ENCODE measurements at places on chromosomes 4 and X.
A peak's percentile ranks its signal among the peaks of the same experiment; 100 is the strongest.

- DNase-seq, result no peak
These were observed 1.4 kb upstream of the CORIN start for GRCh38 chr4:47839259-47839658.

DNA sequence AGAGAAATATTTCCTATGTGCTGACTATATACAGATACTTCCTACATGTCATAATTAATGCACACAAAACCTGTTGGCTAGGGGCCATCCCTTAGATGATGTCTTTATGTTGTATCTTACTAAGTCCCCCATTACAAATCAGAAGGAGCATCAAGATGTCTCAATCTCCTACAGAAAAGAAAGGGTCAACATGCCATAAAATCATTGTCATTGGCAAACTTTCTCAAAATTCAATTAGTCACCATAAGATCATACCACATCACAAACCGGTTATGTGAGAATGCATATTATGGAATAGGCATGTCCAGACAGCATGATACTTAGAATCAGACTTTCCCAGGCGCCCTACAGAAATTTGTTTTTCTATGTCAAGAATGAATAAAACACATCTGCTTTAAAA is 175.2 kb upstream of the TET2 start:
- DNase-seq, result no peak

DNA sequence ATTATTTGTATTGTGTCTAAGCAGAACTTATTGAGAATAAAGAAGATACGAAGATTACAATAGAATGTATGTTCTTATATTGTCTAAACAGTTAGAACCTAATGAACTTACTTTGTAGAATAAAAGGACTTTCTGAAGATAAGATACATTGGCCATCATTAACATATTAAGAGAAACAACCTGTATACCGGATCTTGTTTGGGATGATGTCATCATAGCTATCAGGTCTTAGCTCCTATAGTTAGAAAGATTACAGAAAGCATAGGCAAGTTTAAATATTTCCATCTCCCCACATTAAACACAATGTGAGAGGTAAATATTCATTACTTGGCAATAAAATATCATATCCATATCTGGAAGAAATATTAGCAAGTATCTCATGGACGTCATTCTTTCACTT is 282.3 kb downstream of the PACRGL start:
- no peak for DNase-seq

DNA sequence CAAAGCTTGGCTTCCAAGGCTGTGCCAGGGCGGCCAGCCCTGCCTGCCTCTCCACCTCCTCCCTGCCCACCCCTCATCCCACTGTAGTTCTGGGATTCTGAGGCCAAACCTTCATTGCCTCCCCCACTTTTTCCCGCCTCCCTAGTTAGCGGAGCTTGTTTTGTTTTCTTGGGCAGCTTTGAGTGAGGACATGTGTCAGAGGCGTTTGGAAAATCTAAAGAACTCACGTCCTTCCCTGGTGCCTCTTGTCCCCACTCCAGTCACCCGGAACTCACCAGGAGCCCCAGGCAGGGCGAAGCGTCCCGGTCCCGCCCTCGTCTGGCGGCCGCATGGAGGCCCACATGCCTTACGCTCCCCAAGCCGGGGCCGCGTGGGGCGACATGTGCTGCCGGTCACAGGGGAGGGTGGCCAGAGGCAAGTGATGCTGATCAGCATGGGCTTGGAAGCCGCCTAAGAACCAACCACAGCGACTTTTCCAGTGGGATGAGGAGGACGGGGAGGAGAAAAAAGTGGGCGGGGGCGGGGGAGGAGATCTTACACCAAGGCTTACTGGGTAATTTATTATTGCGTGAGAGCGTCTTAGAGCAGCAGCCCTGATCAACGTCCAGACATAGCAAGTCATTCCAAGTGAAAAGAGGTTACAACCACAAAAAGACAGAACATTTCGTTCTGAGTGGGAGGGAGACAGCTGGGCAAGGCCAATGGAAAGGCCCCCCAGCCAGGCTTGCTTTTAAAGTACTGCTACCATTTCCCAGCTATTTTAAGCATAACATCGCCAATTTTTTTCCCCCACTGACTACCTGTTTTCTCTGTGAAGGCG is 48.5 kb downstream of the PRPS1 start:
- peak; percentile 72 for DNase-seq

- no peak for DNase-seq
These were observed 6.2 kb downstream of the AADAT start for GRCh38 chr4:170083541-170083940.

DNA sequence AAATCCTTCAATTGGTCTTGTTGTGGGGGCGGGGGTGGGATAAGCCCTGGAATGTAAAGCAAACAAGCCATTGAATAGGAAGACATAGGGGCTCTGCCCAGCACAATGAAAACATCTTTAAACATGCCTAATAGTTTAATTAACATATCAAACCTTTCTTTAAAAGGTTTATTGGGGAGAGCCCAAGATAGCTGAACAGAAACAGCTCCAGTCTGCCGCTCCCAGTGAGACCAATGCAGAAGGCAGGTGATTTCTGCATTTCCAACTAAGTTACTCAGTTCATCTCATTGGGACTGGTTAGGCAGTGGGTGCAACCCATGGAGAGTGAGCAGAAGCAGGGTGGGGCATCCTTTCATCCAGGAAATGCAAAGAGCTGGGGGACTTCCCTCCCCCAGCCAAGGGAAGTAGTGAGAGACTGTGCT is 327.2 kb upstream of the CNKSR2 start:
- DNase-seq, result no peak

- DNase-seq, result no peak
These were observed 295.1 kb downstream of the GBA3 start for GRCh38 chr4:22987870-22988269.

GRCh38 chrX:31236231-31236630 is 164.4 kb upstream of the FTHL17 start:
- DNase-seq, result no peak

DNA sequence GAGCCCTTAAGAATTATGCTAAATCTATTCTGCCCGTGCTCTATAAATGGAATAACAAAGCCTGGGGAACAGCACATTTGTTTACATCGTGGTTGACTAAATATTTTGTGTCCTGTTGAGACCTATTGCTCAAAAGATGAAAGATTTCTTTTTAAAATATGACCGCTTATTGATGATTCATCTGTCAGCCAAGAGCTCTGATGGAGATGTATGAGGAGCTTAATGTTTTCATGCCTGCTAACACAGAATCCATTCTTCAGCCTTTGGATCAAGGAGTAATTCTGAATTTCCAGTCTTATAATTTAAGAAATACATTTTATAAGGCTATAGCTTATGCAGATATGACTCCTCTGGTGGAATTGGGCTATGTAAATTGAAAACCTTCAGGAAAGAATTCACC is 271.3 kb upstream of the FAT4 start:
- no peak for DNase-seq

- no peak for DNase-seq
These were observed 432.8 kb downstream of the PDGFC start for GRCh38 chr4:156538651-156539257.

DNA sequence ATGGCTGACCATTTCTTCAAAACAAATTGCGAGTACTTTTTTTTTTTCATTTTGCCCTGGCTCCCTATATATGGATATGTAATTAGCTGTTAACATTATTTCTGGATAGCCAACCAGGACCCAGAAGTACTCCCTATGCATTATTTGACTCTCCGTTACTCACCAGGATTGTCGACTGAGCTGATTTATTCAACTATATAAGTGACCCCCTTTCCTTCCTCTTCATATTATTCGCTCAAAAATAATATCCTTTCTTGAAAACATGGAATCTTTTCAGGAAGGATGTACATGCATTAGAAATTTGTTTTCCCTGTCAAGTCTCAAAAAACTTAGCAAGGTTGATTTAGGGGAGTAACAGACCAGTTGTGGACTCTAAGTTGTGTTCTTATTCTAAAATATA is 114.1 kb upstream of the KLHL4 start:
- DNase-seq, result no peak

DNA sequence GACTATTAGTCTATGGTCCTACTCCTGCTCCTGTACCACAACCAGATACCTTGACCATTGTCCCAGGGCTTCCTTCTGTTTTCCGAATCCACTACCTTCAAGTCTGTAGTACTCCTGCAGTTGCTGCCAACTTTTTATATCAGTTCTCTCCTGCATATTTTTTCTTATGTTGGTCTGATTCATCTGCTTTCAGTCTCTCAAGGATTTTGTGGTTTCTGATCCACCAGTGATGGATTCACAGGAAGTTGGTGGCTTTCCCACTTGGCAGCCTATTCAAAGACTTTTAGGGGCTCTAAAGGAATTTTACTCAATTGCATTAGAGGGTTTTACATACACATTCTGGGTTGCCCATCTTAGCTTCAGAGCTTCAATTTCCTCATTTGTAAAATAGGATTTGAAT is 23.6 kb downstream of the KIF4A start:
- DNase-seq, result no peak
